Endothelial cell of umbilical vein (primary cell): ENCODE measurements at places on chromosomes 11 and 22. TPM values are rescaled to one million over a fixed set of nuclear protein-coding genes. Genes with fewer than 3 reads are reported as not detected.

Gene SLC22A12
- total RNA-seq = not detected in 2 replicates

Gene TEX12
- total RNA-seq = 0.46 TPM in 1 of 2 replicates, not detected in the other

Gene IFITM10
- 0.62 and 0.66 TPM in 2 replicates for total RNA-seq

Gene SCUBE1
- total RNA-seq = not detected in 2 replicates

Gene SYT9
- total RNA-seq = 0.25 TPM in 1 of 2 replicates, not detected in the other

Gene PHLDA2
- total RNA-seq = 44.5 and 51.5 TPM in 2 replicates

Gene ARFGAP2
- total RNA-seq = 78.9 and 84.3 TPM in 2 replicates

Gene OLFML1
- total RNA-seq = not detected in 2 replicates

Gene KRTAP5-1
- total RNA-seq = not detected in 2 replicates
